ENCODE measurements at places on chromosomes 6 and 20.

DNA sequence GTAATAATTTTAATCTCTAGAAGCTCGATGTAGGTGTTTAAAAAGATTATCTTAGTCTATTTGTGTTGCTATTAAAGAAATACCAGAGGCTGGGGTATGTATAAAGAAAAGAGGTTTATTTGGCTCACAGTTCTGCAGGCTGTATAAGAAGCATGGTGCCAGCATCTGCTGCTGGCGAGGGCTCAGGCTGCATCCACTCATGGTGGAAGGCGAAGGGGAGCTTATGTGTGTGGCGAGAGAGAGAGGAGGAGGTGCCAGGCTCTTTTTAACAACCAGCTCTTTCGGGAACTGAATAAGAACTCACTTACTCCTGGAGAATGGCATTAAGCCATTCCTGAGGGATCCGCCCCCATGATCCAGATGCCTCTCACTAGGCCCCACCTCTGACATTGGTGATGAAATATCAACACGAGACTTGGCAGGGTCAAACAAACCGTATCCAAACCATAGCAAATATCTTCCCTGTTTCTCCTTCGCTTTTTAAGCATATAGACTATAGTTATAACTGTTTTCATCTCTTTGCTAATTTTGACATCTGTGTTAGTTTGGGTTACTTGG, 24.5 kb downstream of the CHMP4B start:
- no peak for DNase-seq

DNA sequence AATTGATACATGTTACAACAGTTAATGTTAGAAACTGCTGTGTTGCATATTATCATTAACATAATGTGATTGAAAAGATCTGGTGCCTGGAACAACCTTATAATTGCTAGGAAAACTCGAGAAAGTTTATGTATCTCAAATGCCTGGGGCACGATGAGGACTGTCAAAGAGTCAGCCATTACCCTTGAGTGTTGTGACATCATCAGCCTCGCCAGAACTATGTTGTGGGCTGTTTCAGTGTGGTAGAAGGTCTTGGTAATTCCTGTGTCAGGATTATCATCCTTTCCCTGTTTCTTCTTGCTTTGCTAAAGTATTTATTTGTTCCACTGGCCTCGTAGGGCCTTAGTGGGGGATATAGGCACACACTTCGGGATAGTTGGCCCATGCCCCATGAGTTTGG, 185.1 kb downstream of the DTNBP1 start:
- DNase-seq = no peak

GRCh38 chr6:101011186-101011585, 130.1 kb upstream of the ASCC3 start:
- no peak for DNase-seq

DNA sequence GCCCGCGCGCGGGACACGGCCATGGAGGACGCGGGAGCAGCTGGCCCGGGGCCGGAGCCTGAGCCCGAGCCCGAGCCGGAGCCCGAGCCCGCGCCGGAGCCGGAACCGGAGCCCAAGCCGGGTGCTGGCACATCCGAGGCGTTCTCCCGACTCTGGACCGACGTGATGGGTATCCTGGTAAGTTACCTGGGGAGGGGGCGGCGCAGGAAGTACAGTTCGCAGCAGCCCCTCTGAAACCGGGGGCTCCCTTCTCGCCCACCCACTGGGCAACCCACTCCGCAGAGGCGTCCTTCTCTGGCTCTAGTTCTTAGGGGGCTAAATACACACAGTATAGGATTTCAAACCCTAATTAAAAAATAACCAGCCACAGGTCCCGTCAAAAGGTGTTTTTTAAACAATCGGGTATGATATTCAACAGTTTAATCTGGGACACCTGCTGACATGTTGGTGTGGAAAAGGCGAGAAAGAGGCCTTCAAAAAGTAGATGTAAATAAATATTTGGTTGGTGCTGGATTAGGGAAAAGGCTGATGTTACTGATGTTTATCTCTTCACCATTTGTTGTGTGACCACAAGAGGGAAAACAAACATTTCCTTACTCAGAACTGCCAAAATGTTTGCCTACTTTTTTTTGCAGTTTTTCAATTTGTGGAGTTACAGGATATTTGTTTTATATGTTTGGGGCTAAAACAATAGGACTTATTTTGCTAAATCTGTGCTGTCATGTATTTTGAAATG, 577 bp downstream of the SASH1 start:
- no peak for DNase-seq
